Stimulated activated CD4-positive, alpha-beta T cell treated with anti-CD3 and anti-CD28 coated beads, Interleukin-15, amount 100 ng/mL, for 1 hour (primary cell): ENCODE measurements at places on chromosomes 5 and 9.

DNA sequence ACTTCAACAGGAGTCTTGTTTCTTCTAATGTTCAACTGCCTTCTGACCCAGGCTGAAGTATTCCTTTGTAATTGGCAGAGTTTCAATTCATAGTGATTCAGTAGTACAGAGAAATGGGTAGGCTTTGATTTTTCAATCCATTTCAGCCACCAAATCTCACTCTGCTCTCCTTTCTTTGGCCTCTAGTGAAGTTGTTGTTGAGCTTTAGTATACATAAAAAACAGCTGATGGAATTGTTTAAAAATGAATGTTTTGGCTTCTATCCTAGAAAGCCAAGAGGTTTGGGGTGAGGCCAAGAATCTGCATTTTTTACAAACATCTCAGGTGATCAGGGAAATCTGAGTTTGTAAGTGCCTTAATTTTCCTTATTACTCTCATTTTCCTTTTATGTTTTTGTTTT lies 182.9 kb upstream of the MAP1B start:
- DNase-seq = no peak

DNA sequence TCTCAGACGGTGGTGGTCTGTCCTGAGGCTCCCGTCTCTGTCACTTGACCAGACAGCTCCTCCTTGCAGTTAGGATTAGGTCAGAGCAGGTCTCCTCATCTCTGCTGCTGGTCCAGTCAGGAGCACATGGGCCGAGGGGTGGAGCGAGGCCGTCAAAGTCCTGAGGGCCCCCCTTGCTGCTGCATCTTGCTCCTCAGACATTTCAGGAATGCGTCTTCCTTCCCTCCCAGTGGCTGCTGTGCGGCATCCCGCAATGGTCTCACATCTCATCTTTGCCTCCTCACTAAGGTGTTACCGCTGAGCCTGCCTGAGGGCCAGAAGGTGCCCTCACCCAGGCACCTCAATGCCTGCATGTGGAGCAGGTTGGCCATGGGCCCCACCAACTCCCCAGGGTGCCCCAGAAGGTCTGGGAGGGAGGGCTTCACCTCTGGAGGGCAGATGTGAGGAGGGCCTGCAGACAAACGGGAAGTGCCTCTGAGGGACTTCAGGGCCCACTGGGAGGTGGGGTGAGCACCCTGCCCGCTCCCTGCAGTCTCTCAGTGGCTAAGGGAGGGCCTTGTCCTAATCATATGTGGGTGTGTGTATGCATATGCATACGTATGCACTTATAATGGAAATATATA lies 137.7 kb upstream of the LMX1B start:
- no peak for DNase-seq

DNA sequence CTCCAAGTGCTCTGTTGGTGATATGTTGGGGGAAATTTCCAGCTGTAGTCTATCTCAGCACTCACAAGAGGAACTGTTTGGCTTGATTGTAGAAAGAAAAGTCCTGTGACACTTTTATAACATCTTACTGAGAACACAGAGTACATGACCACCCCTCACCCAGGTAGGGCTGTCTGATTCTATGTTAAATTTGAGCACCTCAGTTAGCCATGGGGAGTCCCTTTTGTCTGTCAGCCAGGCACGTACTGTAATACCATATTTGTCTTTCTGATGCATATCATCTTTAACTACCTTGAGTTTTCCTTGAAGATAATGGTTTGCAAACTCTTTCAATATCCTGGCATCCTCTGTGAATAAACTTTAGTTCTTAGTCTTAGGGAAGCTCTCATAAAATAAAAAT lies 164.5 kb downstream of the IZUMO3 start:
- DNase-seq = no peak

GRCh38 chr5:156181656-156182055 lies 145.3 kb upstream of the SGCD start:
- no peak for DNase-seq

GRCh38 chr5:96597438-96598020 lies 64.6 kb upstream of the CAST start:
- DNase-seq = no peak

DNA sequence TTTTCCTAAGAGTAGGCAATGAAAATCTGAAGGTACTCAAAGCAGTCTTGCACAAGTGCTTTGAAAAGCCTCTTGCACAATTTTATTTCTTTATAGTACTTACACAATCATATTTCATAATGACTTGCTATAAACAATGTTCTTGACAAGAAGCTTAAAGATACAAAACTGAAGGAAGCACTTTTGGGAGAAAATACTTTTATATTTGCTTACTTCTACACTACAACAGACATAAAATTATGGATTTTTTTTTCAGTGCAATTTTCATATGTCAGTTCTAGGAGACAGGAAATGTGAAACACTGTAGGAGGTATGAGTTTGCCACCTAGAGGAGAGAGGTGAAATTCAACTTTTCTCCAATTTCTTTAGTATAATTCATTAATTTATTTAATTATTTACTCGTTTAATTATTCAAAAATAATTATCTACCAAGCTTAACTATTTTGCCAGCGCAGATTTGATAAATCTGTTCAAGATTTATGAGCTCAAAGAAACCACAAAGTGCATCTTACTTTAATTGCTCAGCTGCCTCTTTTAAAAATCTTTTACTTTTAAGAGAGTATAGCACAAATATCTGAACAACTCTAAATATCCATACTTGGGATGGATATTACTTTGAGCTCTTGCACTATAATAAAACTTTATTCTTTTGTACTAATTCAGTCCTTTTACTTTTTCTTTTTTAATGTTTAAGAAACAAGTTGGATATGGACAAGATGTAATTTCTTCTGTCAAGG lies 29.0 kb upstream of the CDKN2B start:
- DNase-seq = no peak

DNA sequence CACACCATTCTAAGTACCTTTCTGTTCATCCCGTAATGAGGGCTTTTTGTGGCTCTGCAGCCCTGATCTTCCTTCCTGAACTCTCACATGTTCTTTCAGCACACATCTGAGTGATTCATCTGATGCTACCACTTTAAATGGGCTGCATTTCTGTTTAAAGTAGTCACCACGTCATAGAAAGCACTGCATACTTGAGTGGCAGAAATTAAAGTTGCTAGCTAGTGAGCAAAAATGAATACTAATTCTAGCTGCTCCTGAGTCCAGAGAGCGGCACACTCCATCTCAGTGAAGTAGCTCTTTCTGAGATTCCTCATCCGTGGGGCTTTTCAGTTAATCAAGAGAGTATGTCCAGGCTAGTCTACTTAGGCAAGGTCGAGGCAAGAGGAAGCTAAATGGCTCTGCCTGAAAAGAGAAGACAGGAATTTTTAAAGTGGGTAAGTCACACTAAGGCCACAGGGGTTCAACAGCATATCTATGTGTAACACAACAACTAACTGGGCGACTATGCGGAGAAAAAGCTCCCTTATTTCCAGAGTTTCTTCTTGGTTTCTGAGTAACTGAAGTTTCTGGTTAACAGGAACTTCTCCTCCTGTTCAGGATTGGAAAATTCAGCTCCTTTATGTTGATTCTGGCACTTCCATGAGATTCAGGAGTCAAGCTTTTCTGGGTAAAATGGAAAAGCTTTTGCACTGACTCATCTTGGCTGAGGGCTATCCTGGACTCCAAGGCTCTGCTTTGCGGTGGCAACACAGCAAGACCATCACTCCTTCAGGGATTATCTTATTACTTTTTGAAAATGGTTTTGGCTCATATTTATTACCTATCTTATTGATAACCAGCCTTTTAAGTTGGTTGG lies 109.5 kb downstream of the TAF11L14 start:
- no peak for DNase-seq

DNA sequence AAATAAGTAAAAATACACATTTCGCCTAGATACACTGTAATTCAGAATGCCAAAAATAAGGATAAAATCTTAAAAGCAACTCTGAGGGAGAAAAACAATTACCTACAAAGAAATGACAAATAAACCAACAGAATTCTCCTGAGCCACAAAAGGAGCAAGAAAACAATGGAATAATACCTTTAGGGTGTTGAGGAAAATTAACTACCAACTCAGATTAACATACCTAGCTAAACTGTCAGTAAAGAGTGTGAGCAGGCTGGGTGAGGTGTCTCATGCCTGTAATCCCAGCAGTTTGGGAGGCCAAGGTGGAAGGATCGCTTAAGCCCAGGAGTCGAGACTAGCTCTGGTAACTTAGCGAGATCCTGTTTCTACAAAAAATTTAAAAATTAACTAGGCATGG lies 81.5 kb downstream of the C9orf50 start:
- DNase-seq = no peak

- no peak for DNase-seq
These were observed 66.4 kb upstream of the FER start for GRCh38 chr5:108681079-108681921.

GRCh38 chr9:135976944-135977343 lies 15.8 kb upstream of the UBAC1 start:
- DNase-seq = no peak

DNA sequence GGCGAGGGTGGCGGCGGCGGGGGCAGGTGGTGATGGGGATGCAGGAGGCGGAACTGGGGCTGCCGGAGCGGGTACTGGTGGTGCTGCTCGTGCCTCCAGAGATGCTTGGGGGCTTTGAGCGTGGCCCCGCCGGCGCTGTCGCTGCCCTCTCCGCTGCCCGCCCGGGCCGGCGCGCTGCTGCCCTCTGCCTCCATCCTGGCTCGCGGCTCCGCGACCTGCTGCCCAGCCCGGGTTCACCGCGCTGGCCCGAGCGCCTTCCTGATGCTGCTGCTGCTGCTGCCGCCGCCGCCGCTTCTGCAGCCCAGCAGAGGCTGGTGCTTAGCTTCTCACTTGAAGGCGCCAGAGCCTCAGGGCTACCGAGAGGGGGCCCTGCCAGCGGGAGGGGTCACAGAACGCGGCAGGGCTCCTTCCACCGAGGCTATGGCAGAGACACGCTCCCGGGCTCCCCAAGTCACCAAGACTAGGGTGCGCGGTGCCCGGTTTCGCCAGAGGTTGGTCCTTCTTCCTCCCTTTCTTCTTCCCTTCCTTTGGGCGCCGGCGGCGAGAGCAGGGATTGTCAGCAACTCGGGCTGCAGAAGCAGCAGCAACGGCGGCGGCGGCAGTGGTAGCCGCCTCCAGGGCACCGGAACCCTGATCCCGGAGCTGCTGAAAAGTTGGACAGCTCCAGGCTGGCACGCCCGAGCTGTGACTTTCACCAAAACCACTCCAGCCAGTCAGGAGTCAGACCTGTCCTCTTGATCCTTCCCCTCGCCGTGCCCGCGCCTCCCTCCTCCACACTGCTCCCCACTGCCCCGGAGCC lies at the start of gene PDE4D:
TSS of gene PDE4D (minus strand) at position 298 of the 799 bp plus-strand sequence.
- no peak for DNase-seq

DNA sequence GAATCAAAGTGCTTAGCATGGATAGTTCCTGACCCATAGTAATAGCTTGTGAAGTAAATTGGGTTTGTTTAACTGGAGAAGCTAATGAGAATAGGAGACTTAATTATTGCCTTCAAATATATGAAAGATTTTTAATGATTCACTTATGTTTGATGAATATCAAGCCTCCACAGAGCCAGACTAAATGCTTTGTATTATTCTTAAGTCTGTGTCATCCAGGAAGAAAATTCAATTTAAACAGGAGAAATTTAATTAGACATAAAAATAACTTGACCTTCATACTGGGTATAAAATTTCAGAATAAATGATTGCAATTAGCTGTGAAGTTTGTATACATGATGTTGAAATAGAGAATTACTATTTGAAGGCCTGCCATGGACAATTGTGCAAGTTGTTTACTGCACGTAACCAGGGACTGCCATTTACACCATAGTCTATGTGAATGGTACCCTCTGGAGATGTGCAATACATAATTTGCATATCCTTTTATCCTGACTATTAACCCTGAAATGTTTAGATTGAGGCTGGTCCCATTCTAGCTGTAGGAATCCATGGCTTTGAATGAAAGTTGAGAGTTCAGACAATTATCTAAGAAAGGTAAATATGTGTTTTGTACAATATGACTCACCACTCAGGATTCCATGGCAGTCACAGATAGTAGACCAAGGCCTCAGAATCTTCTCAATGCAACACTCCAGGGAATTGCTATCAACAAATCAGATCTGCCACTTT lies 133.5 kb upstream of the IL12B start:
- DNase-seq = no peak

GRCh38 chr9:17783227-17783626 lies 204.4 kb downstream of the SH3GL2 start:
- DNase-seq = no peak

DNA sequence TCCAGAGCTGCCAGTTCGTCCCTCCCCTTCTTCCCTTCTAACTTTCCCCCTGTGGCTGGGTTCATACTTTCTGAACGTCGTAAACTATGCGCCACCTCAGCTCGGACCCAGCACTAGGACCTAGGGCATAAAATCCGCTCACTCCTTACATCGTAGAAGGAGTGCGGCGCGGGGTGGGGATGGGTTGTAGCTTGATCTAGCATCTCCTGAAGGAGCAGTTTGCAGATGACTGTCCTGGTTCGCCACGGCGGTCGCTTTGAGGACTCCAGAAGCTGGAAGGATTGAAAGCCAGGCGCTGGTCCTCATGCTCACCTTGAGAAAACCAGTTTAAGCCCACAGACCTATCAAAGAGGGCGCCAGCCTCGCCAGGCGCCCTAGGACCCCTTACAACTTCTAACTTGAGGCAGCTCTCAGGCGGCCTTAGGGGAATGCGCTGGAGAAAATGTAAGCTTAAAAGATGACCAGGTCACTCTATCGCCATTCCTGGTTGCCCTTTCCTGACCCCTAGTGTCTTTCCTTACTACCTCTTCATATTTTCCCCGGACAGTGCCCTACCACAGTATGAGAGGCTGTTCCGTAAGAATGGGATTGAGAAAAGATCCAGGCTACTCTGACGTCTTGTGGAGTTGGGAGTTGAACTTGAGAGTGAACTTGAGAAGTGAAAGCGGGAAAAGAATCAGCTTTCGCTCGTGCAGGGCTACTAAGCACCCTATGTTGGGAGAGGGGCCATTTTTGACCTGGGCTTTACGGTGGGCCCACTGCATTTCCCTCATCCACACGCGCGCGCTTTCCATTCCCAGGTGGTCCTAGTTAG lies 2.8 kb downstream of the RORB start:
- no peak for DNase-seq

DNA sequence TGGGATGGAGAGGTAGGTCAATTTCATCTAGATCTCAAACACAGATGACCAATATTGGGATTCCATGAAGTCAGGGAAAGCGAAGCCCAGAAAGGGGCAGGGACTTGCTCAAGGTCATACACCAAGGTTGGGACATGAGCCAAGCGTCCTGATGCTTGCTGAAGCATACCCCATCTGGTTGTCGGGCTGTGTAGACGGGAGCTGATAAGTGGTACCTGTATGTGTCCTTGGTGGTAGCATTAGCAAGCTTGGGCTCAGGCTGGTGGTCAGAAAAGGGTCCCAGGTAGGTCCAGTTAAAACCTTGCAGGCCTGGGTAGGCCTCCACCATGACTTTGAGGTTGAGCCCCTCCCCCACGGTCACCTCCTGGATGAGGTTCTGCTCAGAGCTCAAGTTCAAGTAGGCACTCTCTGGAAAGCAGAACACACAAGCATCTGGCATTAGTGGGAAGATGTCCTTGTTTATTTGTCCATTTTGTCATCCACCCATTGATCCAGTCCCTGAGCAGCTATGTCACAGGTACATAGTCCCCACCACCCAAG lies 13.2 kb downstream of the CSF1R start:
- DNase-seq = no peak

- no peak for DNase-seq
These were observed 377.4 kb downstream of the PDE4D start for GRCh38 chr5:59516161-59516560.

GRCh38 chr9:95719354-95719753 lies 156.1 kb upstream of the ERCC6L2 start:
- no peak for DNase-seq

GRCh38 chr5:159735036-159735435 lies 181.2 kb upstream of the ADRA1B start:
- no peak for DNase-seq

- no peak for DNase-seq
These were observed 11.0 kb downstream of the CCDC152 start for GRCh38 chr5:42767491-42768105.
